ENCODE measurements at places on chromosomes 13 and 19. TPM values are rescaled to one million over a fixed set of nuclear protein-coding genes. Genes with fewer than 3 reads are reported as not detected.
A peak's percentile ranks its signal among the peaks of the same experiment; 100 is the strongest.

PEAK3 gene
- total RNA-seq = not detected

RNF225 gene
- not detected for total RNA-seq

BRME1 gene
- not detected for total RNA-seq

SEMA6B gene
- 7.2 TPM for total RNA-seq

- H3K27ac ChIP-seq = no peak overlapping the region
- H3K27me3 ChIP-seq = no peaks in the 10 kb centered on the region
- no peak overlapping the region for H3K4me3 ChIP-seq
- H3K36me3 ChIP-seq = no peaks in the 10 kb centered on the region
- DNase-seq = no peak
Observed at GRCh38 chr19:46928951-46929350, 68.2 kb downstream of the ARHGAP35 start.

DNA sequence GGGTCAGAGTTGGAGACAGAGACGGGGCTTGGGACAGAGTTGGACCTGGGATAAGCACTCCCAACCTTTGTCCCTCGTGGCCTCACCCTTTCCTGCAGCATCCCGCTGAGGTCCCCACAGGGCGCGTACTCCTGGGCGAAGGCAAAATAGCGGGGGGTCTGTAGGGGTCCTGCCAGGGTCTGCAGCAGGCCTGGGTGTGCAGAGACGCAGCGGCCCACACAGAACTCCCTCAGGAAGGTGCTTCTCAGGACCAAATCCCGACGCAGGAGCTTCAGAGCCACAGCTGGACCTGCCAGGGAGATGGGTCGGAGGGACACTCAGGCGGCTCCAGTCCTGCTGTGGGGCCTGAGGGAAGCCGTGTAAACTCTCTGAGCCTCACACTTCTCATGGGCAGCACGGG is 1.3 kb downstream of the SBK3 start:
- H3K27ac ChIP-seq = no peak overlapping the region
- H3K4me3 ChIP-seq = no peak overlapping the region
- no peaks in the 10 kb centered on the region for H3K27me3 ChIP-seq
- H3K4me1 ChIP-seq = no peaks in the 10 kb centered on the region
- no peaks in the 10 kb centered on the region for H3K36me3 ChIP-seq

DNA sequence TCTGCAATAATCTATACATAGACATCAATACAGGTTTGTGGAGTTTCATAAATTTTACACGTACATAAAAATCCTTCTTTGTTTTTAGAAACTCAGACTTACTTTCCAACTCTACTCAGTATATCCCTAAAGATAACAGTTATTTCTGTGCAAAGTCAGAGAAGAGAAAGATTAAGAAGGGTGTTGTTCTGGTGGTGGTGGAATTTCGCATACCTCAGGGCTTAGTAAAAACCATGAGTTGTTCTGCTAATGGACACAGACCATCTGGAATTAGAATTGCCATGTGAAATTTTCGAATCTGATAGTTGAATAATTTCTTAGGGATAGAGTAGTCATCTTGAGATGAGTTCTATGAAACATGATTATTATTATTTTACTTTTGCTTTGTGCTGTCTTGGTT is 102.7 kb downstream of the ZAR1L start:
- no peak overlapping the region for H3K27ac ChIP-seq
- H3K36me3 ChIP-seq = no peaks in the 10 kb centered on the region
- no peaks in the 10 kb centered on the region for H3K4me1 ChIP-seq
- no peaks in the 10 kb centered on the region for H3K27me3 ChIP-seq

GRCh38 chr13:85166891-85167290 is 632.3 kb downstream of the SLITRK6 start:
- H3K36me3 ChIP-seq = no peaks in the 10 kb centered on the region
- no peak overlapping the region for H3K27ac ChIP-seq
- H3K4me1 ChIP-seq = no peaks in the 10 kb centered on the region
- no peak for DNase-seq
- H3K4me3 ChIP-seq = no peak overlapping the region

DNA sequence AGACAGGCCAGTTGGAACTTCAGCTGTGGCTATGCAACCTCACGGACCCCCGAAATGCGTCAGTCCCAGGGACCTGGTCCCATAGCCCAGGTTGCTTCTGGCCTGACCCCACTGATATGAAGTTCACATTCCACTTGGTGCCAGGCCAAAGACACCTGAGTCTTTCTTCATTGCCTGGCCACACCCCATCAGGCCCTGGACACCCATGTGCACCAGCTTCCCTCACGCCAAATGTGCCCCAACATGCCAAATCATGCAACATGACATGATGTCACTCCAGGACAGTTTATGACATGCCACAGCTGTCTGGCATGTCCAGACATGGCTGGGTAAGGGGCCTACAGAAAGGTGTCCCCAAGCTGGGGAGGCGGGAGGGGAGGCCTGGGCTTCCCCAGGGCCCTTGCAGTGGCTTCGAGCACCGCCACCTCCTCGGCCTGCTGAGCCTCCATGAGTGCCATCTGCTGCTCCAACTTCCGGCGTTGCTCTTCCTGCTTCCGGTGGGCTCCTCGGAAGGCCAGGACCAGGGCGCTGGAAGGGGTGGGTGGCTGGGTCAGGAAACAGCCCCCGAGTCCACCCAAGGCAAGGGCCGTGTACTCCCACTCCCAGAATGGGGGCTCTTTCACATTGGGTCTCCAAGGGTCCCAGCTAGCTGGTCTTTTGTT is 4.3 kb upstream of the NR2F6 start:
- no peaks in the 10 kb centered on the region for H3K36me3 ChIP-seq
- no peaks in the 10 kb centered on the region for H3K27me3 ChIP-seq
- DNase-seq = no peak

- no peak overlapping the region for H3K27ac ChIP-seq
- H3K36me3 ChIP-seq = no peaks in the 10 kb centered on the region
- no peak overlapping the region for H3K4me3 ChIP-seq
- DNase-seq = peak; percentile 59
Observed at GRCh38 chr13:29702912-29703351, 107.4 kb upstream of the SLC7A1 start.

DNA sequence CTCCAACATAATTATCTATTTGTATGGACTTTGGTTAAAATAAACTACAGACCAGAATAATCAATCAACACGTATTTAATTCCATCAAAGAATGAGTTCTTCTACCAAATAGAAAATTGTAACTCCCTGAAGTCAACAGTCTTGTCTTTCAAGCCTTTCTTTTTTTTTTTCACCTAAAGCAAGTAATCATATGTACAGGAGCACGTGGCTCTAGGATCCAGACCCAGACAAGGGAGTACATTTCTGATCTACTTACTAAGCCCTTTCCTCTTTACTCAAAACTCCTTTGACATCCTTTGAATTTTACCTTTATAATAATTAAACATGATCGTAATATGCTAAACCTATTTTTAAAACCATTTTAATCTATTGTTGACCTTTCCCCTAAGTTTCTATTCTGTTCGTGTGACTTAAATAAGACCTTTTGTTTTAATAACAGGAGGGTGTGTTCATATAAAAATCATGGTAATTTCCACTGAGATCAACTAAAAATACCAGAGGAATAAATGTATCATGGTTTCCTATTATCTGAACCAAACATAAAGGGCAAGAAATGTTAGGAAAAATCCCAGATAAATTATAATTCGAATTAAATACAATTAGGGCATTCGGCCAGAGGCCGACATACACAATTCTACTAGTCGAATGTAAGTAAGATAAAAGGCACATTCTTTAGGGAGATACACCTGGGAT is 1.7 kb downstream of the SLC7A1 start:
- H3K36me3 ChIP-seq = no peaks in the 10 kb centered on the region
- DNase-seq = no peak
- H3K27ac ChIP-seq = peak overlapping the region; percentile 98

DNA sequence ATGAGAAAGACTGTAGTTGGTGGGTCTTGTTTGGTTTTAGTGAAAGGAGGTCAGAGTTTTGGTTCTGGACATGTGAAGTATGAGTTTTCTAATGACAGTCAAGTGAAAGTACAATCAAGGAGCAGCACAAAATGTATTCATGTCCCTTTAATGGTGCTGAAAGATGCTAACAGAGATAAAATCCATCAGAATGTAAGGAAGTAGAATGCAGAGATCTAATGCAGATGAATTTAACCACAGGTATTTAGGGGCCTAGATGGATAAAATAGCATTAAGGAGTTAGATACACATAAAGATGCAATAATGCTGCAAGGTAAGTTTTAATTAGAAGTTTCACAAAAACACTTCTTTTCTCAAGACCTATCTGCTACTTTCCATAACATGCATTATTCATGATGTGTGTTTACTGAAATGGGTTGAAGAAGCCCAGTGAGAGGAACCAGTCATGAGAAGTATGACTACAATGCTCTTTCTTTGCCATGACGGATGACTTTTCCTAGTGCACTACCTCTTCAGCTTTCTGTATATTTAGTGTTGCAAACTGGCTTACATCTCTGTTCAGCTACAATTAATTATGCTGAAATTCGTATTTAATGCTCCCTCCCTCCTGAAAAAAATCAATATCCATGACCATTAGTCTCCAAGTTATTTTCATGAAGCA is 222.9 kb upstream of the HTR2A start:
- H3K4me3 ChIP-seq = no peak overlapping the region
- no peaks in the 10 kb centered on the region for H3K27me3 ChIP-seq
- no peaks in the 10 kb centered on the region for H3K4me1 ChIP-seq
- H3K27ac ChIP-seq = no peak overlapping the region
- H3K36me3 ChIP-seq = no peaks in the 10 kb centered on the region
- DNase-seq = no peak

DNA sequence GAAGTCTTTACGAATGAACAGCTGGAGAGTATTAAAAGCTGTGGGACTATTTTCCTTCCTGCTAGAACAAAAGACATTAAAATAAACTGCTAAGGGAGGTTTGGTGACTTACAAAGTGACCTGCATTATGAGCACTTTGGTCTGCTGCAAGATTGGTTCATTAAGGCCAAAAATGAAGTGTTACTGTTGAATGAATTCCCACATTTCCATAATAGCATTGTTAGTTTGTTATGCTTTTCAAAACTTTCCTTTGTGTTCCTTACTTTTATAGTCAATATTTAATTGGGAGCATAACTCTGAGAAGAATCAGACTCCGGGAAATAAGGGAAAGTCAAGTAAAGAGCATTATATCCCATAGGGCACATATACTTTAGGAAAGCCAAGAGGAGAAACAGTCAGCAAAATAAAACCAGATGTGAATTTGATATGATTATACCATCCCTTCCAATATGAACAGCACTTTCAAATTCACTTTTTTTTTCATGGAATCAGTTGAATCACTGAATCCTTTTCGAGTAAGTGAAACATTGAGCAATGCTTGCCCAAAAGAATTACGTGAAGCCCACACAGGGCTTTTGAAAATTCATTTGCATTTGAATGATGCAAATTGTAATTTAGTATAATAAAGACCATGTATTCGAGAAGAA is 112.6 kb downstream of the KCTD12 start:
- H3K36me3 ChIP-seq = no peaks in the 10 kb centered on the region
- no peak overlapping the region for H3K4me3 ChIP-seq
- no peak for DNase-seq
- no peaks in the 10 kb centered on the region for H3K27me3 ChIP-seq
- no peaks in the 10 kb centered on the region for H3K4me1 ChIP-seq

DNA sequence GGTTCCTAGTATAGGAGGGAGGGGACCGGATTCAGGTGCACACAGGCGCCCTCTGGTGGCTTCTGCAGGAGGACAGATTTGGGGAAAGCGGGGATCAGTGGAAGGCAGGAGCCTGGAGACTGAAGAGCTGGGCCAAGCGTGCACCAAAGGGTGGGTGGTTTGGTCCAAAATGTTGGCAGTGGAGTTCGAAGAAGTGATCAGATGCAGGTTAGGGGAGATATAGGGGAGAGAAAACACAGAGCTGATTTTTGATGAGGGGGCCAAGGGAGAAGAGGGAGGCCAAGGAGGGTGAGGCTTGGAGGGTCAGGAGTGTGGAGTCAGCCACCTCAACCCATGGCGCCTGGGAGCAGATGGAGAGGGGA is 6.8 kb upstream of the CARM1 start:
- DNase-seq = peak; percentile 85
- H3K4me3 ChIP-seq = no peak overlapping the region
- H3K27me3 ChIP-seq = no peaks in the 10 kb centered on the region
- H3K27ac ChIP-seq = no peak overlapping the region

GRCh38 chr19:35717665-35718344 is at the start of gene KMT2B:
KMT2B (plus strand) TSS chr19:35718003; CDS start chr19:35718019, 16 bp downstream.
- H3K4me3 ChIP-seq = peak within 1 kb of the TSS; percentile 72
- H3K36me3 ChIP-seq = no peaks in the 10 kb centered on the region
- peaks cover 8% of the 10 kb centered on the region for H3K4me1 ChIP-seq
- H3K27ac ChIP-seq = peak within 1 kb of the TSS; percentile 90

GRCh38 chr13:78401873-78402707 is 201.3 kb downstream of the POU4F1 start:
- no peak for DNase-seq
- no peaks in the 10 kb centered on the region for H3K27me3 ChIP-seq
- no peak overlapping the region for H3K27ac ChIP-seq
- no peaks in the 10 kb centered on the region for H3K4me1 ChIP-seq
- H3K4me3 ChIP-seq = no peak overlapping the region
- H3K36me3 ChIP-seq = no peaks in the 10 kb centered on the region

DNA sequence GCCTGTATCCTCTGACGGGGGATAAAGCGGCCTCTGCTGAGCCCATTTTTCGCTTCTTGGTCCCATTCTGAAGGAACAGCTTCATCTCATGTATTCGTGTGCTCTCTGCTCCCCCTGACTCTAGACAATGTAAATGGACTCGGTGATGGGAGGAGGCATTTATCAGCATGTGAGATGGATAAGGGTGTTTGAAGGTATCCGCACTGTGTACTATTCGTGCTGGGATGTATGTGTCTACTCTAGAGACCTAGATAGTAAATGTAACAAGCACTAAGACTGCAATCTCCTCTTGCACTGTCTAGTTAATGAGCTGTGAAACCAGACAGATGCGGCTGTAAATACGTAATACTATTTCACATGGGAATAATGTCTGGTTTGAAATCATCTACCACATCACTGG is 134.6 kb upstream of the ARGLU1 start:
- no peaks in the 10 kb centered on the region for H3K27me3 ChIP-seq
- H3K27ac ChIP-seq = no peak overlapping the region
- H3K4me1 ChIP-seq = no peaks in the 10 kb centered on the region
- H3K36me3 ChIP-seq = no peaks in the 10 kb centered on the region
- H3K4me3 ChIP-seq = no peak overlapping the region

GRCh38 chr13:113022745-113023574 is 53.9 kb downstream of the MCF2L start:
- H3K27me3 ChIP-seq = no peaks in the 10 kb centered on the region
- H3K4me3 ChIP-seq = no peak overlapping the region
- no peak overlapping the region for H3K27ac ChIP-seq
- H3K36me3 ChIP-seq = no peaks in the 10 kb centered on the region
- no peak for DNase-seq
- H3K4me1 ChIP-seq = no peaks in the 10 kb centered on the region

All from uterus (tissue), 4 donors.